Hematopoietic multipotent progenitor cell treated with erythropoietin and hydrocortisone succinate and interleukin-3 and kit ligand, for 17 days (in vitro differentiated cells): ENCODE measurements at places on chromosomes 11 and 22.

- DNase-seq = no peak
These were observed 68.0 kb downstream of the ETS1 start for GRCh38 chr11:128519338-128519737.

DNA sequence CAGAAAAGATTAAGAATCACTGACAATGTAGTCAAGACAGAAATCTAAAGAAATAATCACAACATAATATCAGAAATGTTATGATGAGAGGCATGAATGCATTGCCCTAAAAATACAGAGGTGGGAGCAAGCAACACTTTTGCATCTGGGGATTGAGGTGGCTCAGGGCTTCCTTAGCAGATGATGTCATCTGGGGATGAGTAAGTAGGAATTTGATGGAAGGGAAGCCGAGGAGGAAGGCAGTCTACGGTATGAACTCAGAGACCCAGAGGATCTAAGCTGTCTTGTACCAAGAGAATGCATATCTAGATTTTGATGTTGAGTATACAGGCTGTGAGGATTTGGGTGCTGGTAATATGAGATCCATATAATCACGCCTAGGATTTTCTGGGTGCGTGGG lies 193.0 kb upstream of the SNX19 start:
- no peak for DNase-seq

- DNase-seq = no peak
These were observed 20.2 kb upstream of the GAL start for GRCh38 chr11:68664141-68664540.

DNA sequence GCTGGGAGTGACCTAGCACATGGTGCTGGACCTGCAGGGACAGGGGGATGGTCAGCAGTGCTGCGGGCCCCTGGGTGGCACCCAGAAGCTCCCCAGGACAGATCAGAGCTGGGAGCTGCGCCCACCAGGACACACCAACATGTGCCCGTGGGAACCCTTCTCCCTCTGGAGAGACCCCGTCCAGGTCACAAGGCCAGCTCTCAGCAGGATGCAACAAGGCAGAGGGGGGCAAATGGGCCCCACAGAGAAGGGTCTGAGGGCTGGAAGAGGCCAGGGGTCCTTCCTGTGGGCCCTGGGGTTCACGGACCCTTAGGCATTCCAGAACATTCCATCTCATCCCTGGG lies 6.2 kb downstream of the DUSP8 start:
- DNase-seq = no peak

- no peak for DNase-seq
These were observed 586 bp downstream of the LRP5 start for GRCh38 chr11:68312780-68313573.

GRCh38 chr11:126917531-126918204 lies 82.9 kb downstream of the KIRREL3 start:
- DNase-seq = no peak

- DNase-seq = no peak
These were observed 97.4 kb upstream of the POU2AF2 start for GRCh38 chr11:111148121-111148520.

- DNase-seq = no peak
These were observed 4.4 kb downstream of the NDUFV1 start for GRCh38 chr11:67611165-67611564.

- DNase-seq = no peak
These were observed 66.4 kb downstream of the DYNC2H1 start for GRCh38 chr11:103175461-103176129.

DNA sequence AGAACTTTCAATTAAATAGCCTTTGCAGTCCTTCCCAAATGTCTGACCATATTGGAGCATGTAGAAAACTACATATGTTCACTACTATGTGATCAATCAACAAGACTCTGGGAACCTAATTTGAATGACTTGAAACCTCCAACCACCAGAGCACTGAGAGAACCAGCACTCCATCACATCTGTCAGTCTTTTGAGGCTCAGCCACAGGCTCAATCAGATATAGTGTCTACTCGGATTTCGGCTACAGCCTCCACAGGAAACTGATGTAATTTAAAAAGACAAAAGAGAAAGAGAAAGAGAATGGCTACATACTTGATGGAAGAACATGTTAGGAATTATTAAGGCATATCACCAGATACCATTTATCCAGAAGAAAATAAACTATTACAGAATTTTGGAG lies 859.0 kb downstream of the FAM181B start:
- no peak for DNase-seq

DNA sequence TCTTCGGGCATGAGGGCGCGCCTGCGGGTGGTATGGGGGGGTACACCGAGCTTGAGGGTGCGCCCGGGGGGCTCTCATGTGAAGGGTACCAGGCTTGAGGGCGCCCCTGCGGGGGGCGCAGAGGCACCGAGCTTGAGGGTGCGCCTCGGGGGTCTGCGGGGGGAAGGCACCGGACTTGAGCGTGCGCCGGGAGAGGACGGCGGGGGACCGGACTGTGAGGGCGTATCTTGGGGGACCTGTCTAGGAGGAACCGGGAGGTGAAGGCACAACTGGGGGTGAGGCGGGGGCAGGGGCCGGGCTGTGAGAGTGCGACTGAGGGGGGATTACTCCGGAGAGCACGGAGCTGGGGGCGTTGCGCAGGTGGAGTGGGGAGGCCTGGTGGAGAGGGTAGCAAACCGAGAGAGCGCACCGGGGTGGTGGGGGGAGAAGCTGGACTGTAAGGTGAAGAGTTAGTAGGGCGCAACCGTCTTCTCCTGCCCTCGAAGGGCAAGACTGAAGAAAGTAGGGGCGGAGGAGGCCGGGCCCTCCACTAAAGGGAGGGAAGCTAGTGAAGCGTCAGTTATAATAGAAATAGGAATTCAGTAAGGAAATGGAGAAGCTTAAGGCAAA lies 1.1 kb upstream of the DDX6 start:
- no peak for DNase-seq

- DNase-seq = no peak
These were observed 24.1 kb upstream of the MYRF start for GRCh38 chr11:61728066-61728939.

GRCh38 chr11:112922606-112923005 lies 38.6 kb upstream of the NCAM1 start:
- DNase-seq = no peak

DNA sequence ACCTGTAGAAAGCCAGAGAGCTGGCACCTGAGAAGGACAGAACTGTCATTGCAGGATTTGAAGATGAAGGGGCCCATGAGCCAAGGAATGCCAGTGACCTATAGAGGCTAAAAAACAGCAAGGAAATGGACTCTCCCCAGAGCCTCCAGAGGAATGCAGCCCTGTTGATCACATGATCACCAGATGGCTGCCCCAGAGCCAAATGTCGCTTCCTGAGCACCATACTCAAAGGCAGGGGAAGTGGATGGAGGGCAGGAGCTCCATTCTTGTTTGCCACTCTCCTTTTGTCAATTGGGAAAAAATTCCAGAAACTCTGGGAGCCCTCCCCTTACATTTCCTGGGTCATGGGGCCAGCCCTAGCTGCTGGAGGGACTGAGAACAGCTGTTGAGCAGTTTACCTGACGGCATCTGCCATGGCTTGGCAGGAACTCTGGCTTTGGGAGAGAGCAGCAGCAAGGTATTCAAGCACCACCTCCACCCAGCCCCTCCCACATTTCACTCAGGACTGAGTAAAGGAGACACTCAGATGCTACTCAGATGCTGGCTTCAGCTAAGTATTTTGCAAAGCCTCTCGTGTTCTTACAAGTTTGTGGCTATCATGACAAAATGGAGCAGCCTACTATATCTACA lies 46.9 kb downstream of the DKK3 start:
- DNase-seq = no peak

- DNase-seq = no peak
These were observed 24.9 kb upstream of the RBFOX2 start for GRCh38 chr22:36053242-36054147.

GRCh38 chr11:70128435-70128906 lies 50.4 kb downstream of the ANO1 start:
- no peak for DNase-seq

DNA sequence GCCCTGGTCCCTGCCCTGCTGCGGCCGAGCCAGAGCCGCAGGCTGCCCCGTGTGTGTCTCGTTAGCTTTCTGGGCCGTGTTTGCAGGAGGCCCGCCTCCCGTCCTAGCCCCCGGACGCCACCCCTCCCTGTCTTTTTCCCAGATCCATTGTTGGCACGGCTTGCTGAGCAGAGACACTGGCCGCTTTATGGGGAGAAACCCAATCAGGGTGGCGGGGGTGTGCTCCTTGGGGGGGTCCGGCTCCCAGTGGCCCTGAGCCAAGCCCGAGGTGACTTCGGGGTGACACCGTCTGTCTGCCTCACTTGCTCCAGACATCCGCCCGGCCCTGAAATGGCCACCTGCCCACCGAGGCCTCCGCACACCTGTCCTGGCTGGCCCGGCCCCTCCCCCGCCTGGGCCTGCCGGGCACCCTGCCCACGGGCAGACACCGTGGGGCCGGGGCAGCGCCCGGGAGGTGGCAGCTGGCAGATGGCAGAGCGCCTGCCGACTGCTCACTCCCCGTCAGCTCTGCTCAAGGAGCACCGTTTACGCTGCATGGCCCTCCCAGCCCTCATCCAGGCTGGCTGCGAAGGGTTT lies 43.1 kb upstream of the PPARA start:
- DNase-seq = no peak

DNA sequence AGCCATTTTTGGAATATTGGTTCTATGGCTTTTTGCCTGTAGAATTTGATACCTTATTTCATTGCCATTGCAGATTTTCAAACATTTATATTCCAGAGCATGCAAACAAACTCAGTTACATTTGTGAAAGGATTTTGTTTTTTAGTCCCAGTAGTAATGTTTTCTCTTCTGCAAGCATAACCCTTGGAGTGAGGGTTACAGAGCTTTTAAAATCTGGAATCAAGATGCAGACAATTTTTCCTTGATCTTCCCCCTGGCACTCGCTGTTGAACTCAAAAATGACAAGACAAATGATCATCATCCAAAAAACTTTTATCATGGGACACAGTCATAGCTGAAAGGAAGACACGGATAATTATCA lies 20.8 kb downstream of the BBOX1 start:
- DNase-seq = no peak

- no peak for DNase-seq
These were observed 217.1 kb upstream of the PLET1 start for GRCh38 chr11:112477581-112478317.

DNA sequence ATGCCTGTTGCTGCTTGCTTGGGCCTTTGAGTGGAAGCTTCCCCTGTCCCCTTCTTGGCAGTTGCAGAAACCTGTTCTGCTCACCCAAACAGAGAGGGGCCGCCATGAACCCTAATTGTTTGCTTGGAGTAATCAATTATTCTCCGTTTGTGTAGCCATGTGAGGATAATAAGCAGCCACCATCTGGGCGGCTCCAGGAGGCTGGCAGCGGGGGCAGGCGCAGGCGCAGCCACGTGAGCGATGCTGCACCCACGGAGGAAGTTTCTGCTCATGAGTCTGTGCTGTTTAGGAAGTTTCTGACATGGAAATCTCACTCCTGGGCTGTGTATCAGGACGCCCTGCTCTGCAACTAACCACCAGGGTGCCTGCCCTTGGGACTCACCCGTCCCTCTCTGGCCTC lies 90.1 kb downstream of the MPPED1 start:
- DNase-seq = no peak

- peak; percentile 91 for DNase-seq
These were observed 5.7 kb downstream of the TNNI2 start for GRCh38 chr11:1844221-1845094.

GRCh38 chr22:36862251-36863242 lies 1.7 kb downstream of the NCF4 start:
- no peak for DNase-seq

DNA sequence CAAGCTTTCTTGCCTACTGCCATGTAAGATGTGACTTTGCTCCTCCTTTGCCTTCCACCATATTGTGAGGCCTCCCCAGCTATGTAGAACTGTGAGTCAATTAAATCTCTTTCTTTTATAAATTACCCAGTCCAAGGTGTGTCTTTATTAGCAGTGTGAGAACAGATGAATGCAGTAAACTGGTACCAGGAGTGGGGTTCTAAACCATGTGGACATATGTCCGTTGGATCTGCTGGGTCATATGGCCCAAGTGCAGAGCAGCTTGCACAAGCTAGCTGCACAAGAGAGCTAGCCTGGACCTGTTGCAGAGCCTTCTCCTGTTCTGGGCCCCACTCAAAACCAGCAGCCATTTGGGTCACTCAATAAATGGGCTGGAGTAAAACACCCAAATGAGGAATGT lies 177.1 kb downstream of the HIPK3 start:
- no peak for DNase-seq

GRCh38 chr11:35631891-35632290 lies 13.6 kb downstream of the FJX1 start:
- DNase-seq = no peak

GRCh38 chr11:65646958-65647701 lies 9.2 kb downstream of the SIPA1 start:
- DNase-seq = no peak

- no peak for DNase-seq
These were observed 592 bp downstream of the RHOD start for GRCh38 chr11:67057205-67057672.

DNA sequence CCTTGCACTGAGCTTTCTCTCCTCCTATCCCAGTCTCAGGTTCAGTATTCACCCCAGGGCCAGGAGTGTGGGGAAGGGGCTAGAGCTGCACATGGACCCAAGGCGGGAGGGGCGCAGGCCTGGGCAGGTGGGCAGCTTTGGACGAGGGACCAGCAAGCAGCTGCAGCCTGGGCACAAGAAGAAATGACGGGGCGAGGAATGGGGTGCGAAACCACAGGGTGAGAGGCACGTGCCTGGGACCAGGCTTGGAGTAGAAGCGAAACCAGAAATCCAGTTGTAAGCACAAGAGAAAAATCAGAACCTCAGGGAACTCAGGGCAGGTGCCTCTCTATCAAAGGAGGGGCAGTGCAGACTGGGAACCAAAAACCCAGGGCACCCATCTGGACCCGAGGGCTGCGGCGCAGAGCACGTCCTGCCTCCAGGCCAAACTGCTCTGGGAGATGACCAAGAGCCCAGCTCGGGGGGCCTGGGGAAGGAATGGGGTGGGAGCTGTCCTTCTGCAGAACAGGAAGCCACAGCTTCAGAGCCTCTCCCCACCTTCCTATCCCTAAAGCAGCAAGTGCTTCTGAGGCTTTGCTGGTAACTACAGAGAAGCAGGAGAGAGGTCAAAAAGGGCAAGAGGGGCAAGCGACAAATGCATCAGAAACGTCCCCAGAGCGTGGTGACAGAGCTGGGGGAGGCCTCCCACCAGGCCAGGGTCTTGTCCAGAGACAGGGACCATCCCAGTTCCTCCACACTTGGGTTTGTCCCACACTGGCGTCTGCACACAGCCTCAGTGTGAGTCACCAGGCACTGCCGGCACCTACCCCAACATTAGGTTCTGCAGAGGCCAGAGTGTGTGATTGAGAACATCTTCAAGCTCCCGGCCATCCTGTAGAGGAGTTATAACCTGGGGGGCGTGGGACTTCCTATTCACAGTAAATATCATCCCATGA lies 18.3 kb upstream of the TMPRSS4 start:
- no peak for DNase-seq

- no peak for DNase-seq
These were observed 19.7 kb downstream of the ISX start for GRCh38 chr22:35085621-35086020.

DNA sequence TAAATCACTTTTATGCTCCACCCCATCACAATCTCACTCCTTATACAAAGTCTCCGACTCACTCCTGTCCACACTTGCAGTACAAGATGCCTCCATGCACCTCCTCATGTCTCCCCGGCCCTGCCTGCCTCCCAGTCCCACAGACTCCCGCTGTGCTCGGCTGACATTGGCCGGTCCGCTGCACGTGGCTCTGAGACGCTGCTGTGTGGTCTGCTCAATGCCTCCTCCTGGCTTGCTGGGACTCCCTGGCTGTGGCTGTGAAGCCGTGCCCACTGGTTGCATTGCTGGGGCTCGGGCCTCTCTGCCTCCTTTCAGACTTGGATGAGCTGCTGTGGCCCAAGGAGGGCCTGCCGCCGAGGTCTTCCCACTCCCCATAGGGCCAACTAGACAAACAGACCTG lies 224.0 kb upstream of the B3GAT1 start:
- no peak for DNase-seq

- no peak for DNase-seq
These were observed 5.3 kb downstream of the OR51F2 start for GRCh38 chr11:4826425-4826824.
